ENCODE measurements at places on chromosomes 6 and 20.

GRCh38 chr6:13395272-13396237 is 67.2 kb upstream of the TBC1D7 start:
- H3K36me3 ChIP-seq, result peaks cover 3% of the 10 kb centered on the region
- peaks cover 8% of the 10 kb centered on the region for H3K4me1 ChIP-seq
- no peak for DNase-seq
- H3K27ac ChIP-seq, result no peak overlapping the region
- H3K27me3 ChIP-seq, result no peaks in the 10 kb centered on the region

GRCh38 chr6:106254636-106255035 is 70.9 kb downstream of the ATG5 start:
- H3K4me3 ChIP-seq, result no peak overlapping the region
- H3K27ac ChIP-seq, result no peak overlapping the region
- DNase-seq, result no peak
- peaks cover 14% of the 10 kb centered on the region for H3K4me1 ChIP-seq
- H3K27me3 ChIP-seq, result no peaks in the 10 kb centered on the region

GRCh38 chr6:150275489-150275888 is 93.3 kb upstream of the IYD start:
- H3K27me3 ChIP-seq, result peaks cover 26% of the 10 kb centered on the region
- no peak overlapping the region for H3K4me3 ChIP-seq
- DNase-seq, result no peak
- H3K4me1 ChIP-seq, result no peaks in the 10 kb centered on the region
- H3K36me3 ChIP-seq, result no peaks in the 10 kb centered on the region
- no peak overlapping the region for H3K27ac ChIP-seq

DNA sequence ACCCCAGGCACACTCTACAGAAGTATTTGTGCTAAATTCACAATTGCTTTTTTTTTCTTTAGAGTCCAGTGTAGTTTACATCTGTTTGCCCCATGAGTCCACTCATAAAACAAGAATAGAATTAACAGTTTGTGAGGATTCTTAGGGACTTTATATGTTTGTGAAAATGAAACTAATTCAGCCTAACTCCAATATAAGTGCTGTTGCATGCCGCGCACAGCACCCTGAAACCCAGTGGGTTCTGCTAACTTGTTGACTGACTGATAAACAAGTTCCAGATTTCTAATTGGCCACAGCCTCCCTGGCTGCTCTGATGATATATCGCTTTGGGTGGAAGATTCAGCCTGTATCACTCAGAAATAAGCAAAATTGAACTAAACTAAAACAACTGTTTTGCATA is 561.4 kb downstream of the PKHD1 start:
- no peak overlapping the region for H3K27ac ChIP-seq
- H3K4me3 ChIP-seq, result no peak overlapping the region
- no peak for DNase-seq
- no peaks in the 10 kb centered on the region for H3K36me3 ChIP-seq
- no peaks in the 10 kb centered on the region for H3K27me3 ChIP-seq
- no peaks in the 10 kb centered on the region for H3K4me1 ChIP-seq

DNA sequence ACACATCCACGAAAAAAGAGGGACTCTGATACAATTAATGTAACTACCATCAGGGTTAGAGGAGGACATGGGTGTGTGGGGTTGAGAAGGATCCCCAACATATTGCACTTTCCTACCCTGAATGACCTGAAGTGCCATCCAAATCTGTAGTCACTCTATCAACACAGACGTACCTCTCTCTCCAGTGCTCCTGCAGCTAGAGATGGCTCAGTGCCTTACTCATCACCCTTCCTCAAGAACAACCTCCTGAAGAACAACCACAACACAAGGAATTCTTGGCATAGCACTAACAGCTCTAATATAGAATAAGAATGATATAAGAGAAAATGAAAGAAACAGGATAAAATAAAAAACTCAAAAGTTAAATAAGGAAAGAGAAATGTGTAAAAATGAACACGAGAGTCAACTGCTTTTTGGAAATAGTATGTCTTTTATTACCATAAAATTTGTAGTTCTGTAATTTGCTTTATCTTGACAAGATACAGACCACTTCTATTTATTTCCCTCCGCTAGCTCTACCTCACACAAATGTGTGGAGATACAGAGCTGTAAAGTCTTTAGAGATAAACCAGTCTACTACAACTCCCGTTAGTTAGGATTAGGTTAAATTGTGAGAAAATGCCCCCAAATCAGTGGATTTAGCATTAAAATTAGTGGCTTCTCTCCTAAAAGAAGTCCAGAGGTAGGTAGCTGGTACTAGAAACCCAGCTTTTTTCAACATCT is 63.9 kb downstream of the REV3L start:
- H3K36me3 ChIP-seq, result peaks cover 2% of the 10 kb centered on the region
- DNase-seq, result no peak
- H3K4me1 ChIP-seq, result peaks cover 10% of the 10 kb centered on the region
- H3K27me3 ChIP-seq, result no peaks in the 10 kb centered on the region
- no peak overlapping the region for H3K4me3 ChIP-seq
- H3K27ac ChIP-seq, result no peak overlapping the region

DNA sequence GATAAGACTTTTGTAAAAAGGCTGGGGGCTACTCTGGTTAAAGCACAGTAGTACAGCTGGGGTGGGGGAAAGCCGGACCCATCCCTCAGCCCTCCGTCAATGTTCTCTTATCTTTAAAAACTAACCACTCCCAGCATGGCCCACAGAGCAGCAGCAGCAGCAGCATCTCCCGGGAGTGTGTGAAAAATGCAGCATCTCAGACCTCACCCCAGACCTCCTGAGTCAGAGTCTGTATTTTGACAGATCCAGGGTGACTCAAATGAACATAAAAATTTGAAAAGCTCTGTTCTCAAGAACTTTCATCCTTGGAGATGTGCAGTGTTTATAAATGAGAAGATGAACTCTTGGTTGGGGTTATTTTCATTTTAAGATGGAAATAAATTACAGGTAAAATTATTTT is 277.7 kb upstream of the ECI2 start:
- no peaks in the 10 kb centered on the region for H3K27me3 ChIP-seq
- no peak for DNase-seq
- H3K4me1 ChIP-seq, result no peaks in the 10 kb centered on the region
- H3K27ac ChIP-seq, result no peak overlapping the region
- H3K4me3 ChIP-seq, result no peak overlapping the region
- H3K36me3 ChIP-seq, result no peaks in the 10 kb centered on the region

GRCh38 chr6:141388666-141389065 is 744.1 kb upstream of the GJE1 start:
- no peak overlapping the region for H3K27ac ChIP-seq
- no peaks in the 10 kb centered on the region for H3K36me3 ChIP-seq

- no peak overlapping the region for H3K27ac ChIP-seq
- no peaks in the 10 kb centered on the region for H3K36me3 ChIP-seq
- DNase-seq, result no peak
Measured at GRCh38 chr6:151876122-151876521, 68.6 kb downstream of the ESR1 start.

DNA sequence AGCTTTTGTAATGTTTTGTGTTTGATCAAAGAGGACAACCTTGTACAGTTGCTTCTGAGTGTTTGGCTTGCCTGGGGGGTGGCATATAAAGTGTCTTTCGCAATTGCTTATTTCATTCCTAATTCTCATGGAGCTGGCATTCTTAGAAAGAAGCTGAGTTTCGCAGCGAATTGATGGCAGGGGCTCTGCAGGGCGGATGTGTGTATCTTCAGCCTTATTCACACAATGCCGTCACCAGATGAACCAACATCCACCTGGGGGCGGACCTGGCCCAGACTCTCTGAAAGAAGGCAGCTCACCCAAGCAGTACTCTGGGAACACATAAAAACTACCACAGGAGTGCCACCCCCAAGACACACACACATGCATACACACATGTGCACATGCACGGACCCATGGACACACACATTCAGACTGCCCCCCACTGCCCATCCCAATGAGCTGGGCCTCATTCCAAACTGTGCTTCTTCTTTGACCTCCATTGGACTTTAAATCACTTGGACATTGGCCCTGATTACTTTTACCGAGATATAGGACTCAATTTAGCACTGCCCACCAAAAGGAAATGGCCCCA is 55.4 kb upstream of the FOXQ1 start:
- no peaks in the 10 kb centered on the region for H3K4me1 ChIP-seq
- H3K27ac ChIP-seq, result no peak overlapping the region
- no peaks in the 10 kb centered on the region for H3K36me3 ChIP-seq
- DNase-seq, result no peak
- no peak overlapping the region for H3K4me3 ChIP-seq

All from T-helper 2 cell treated with Interferon-gamma antibody and Interleukin-4, amounts not matched to agents 5 μg/mL and 100 μg/mL, for 36 hours (primary cell).